ENCODE measurements at places on chromosomes 4 and X.

GRCh38 chr4:152747444-152747843 lies 32.1 kb downstream of the TIGD4 start:
- no peak for DNase-seq

- no peak for DNase-seq
These were observed 34.0 kb upstream of the RNF128 start for GRCh38 chrX:106692425-106693065.

- no peak for DNase-seq
These were observed 611.0 kb downstream of the KCTD8 start for GRCh38 chr4:43837604-43838003.

DNA sequence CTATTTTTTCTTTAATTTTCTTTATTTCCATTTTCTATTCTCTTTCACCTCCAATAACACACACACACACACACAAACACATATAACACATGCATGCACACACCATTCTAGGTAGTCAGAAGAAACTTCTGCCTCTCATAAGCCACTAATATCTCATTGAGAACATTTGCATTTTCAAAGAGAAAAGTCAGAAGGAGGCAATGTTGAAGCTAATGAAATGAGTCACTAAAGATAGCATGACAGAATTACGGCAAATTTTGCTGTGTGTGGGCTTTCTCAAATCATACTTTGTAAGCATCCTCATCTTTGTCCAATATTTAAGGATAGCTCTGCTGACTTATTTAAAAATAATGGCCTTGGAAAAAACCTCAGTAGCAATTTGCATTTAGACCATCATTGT lies 291.3 kb downstream of the GUCY2F start:
- no peak for DNase-seq

DNA sequence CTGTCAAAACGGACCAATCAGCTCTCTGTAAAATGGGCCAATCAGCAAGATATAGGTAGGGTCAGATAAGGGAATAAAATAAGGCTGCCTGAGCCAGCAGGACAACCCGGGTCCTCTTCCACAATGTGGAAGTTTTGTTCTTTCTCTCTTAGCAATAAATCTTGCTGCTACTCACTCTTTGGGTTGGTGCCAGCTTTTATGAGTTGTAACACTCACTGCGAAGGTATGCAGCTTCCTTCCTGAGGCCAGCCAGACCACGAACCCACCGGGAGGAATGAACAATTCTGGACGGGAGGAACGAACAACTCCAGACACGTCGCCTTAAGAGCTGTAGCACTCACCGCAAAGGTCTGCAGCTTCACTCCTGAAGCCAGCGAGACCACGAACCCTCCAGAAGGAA lies 287.8 kb downstream of the RAPGEF2 start:
- DNase-seq: peak; percentile 2

- DNase-seq: no peak
These were observed 9.2 kb upstream of the MED28 start for GRCh38 chr4:17605236-17605635.

DNA sequence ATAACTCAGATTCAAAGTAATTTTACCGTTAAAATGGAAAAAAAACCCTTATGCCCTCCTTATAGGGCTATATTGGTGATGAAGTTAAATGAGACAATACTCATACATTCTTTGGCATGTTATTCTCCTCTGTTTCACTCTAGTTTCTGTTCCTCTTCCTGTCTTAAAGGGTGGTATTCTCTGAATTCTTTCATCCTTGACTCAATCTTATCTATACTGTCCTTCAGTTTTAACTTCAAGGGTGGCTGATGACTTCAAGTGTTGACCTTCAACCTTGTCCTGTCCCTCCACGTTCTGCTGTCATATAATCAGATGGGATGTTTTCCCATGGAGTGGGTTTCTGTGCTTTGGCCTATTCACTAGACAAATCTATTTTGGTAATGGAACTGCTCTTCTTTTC lies 44.0 kb downstream of the ZNF518B start:
- DNase-seq: no peak

DNA sequence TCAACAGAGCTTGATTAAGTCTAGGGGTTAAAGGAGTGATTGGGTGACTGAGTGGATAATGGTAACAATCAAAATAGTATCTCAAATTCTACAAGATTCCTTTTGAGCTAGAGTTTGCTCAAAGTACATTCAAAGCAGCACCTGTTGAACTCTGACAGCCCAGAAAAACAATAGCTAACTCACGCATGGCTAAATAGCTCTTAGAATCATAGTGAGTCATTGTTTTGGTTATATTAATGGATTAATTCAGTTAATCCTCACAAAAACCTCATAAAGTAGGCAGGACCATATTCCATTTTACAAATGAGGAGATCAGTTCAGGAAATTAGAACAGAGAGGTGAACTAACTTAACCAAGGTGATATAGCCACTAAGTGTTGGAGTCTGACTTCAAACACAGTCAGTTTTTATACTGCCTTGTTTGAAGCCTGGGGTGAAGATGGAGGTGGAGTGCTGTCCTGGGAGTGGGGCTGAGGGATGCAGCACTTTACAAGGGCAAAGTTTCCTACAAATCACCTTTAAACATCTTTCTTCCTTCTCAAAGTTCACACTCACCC lies 35.9 kb upstream of the PPM1K start:
- no peak for DNase-seq

GRCh38 chrX:115894087-115894486 lies 276.5 kb upstream of the AGTR2 start:
- no peak for DNase-seq

GRCh38 chr4:132123870-132124623 lies 1025.0 kb upstream of the PCDH10 start:
- DNase-seq: no peak

GRCh38 chr4:1976416-1977352 lies 32.1 kb downstream of the NELFA start:
- DNase-seq: no peak

- DNase-seq: no peak
These were observed 12.9 kb downstream of the STIM2 start for GRCh38 chr4:26873391-26874026.

DNA sequence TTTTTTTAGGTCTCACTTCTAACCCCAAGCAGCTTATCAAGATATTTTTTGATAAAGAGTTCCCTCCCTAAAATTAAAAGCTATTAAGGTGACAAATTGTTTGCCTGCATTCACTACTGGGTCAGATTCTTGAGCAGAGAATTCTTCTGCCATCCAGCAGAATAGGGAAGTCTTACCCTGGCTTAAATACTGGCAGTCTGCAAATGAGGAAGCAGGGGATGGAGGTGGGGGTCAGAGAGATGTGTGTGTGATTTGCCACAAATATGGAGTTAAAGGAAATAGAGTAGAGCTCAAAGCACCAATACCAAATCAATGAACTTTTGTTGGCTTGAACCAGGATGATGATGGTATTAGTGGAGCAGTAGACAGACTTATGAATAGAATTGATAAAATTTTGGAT lies 122.2 kb downstream of the ANXA5 start:
- DNase-seq: no peak

DNA sequence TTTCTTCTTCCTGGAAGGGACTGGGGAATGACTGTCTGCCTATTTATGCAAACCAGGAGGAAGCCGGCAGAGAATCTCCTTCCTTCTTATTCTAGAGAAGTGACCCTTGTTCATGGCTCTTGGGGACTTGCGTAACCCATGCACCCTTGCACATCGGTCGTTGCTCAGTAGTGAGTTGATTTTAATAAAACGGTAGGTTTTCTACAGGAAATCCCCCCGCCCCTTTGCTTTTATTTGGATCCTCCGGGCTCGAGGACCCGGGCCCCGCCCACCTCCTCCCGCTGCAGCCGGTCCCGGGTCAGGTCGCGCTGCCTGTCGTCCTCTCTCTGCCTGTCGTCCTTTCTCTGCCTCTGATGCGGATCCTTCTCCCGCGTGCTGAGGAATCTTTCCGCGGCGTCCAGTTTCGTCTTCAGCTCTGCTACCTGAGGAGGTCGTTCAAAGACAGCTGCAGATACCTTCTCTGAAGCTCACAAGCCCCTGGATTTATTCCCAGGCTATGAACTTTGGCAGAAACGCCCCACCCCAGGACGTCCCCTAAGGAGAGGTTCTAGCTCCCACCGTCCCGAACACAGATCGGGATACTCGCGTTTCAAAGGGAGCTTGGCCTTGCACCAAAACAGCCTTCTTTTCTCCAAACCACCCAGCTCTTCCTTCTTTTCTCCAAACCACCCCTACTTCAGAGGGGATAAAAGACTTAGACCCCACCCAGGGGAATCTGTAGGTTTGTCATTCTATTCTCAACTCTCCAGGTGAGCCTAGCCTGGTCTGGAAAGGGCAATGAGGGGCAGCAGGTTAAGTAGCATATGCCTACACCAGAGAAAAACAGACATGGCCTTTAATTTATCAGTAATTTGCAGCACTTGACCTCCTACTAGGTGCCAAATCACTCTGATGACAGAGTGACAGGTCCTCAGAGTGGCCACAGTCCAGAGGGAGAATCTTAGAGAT lies 7.0 kb downstream of the TNIP3 start:
- DNase-seq: peak; percentile 4

DNA sequence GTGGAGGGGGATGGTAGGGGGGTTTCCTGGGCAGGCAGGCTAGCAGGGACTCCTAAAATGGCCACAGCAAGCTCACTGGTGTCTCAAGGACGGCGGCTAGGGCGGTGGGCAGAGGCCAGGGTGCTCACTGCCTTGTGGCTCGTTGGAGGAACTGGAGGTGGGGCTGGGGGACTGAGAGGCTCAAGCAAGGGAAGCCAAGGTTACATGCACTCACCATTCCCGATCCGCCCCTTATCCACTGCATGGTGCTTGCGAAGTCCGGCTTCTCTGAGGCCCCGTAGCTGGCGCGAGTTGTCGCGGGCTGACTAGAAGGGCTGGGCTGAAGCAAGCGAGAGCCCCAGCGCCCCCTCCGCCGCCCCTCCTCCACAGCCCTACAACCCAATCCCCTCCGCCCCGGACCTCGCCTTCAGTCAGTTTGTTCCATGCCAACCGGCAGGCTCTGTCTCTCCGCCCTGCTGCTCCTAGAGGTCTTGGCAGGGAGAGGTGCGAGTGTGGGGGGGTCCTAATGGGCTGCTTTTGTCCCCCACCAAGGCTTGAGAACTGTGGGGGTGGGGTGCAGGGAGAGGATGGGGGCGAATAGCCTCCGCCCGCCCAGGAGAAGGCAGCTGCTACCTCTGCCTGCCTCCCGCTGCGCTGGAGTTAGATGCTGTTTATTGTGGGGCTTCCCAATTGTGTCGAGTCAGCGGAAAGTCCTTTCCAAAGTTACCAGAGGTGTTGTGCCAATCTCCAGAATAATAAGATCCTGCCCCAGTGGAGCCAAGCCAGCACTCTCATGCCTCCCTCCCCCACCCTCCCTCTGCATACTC lies at the start of gene ARHGEF9:
TSS of gene ARHGEF9 (minus strand) at position 313 of the 806 bp plus-strand sequence. CDS start at position 244, 69 bp downstream.
- DNase-seq: no peak

- DNase-seq: no peak
These were observed 9.2 kb downstream of the WDR1 start for GRCh38 chr4:10107111-10108091.

GRCh38 chr4:168637872-168638756 lies 141.3 kb downstream of the PALLD start:
- DNase-seq: no peak

DNA sequence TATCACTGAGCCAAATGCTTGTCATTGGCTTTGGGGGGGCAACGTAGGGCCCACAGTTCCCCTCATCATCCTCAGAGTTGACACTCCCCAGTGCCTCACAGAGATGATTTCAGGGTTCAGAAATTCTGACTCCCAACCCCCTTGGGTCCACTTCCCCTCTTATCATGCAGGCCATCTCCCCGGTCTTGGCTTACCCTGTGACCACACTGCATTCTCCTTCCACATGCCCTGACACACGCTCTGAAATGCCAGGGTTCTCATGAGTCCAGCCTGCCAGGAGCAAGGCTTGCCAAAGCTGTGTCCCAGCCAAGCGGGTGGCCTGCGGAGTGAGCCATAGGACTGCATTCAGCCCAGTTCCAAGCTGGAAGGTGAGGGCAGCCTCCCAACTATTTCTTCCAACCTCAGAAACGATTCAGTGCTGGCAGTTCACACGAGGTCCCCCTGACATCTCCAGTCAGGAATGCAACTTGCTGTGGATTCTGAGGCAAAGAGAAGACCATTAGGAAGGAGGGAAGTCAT lies 101.2 kb downstream of the SMIM20 start:
- no peak for DNase-seq

DNA sequence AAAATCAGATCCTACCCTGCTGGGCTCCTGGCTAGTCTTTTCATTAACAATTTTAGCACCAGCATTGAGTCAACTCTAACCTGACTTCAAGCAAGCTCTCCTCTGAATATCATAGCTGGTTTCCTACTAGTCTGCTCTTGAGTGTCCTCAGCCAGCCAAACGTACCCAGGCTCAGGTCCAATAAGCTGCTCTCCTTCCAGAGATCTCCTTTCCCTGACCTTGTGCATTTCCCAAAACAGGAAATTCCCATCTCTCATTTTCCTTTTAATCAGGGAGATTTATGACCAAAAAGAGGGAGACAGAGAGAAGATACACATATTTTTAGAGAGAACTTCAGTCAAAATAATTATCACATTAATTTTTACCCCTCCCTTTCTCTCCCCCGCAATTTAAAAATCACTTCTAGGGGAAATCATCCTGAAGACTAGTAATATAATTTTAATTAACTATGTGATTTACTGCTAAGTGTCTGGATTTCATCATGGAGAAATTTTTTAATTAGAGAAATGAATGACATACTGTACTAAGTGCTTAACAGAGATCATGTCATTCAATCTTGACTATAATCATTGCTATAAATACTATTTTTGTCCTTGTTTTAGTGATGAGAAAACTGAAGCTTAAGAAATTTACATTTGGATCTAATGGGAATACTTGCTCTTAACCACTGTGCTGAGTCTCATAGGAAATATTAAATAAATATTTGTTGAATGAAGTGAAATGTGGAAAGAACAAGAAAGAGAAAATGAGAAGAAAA lies 421.7 kb upstream of the INTU start:
- DNase-seq: no peak

- no peak for DNase-seq
These were observed 247.4 kb upstream of the CTSO start for GRCh38 chr4:156201050-156201449.

DNA sequence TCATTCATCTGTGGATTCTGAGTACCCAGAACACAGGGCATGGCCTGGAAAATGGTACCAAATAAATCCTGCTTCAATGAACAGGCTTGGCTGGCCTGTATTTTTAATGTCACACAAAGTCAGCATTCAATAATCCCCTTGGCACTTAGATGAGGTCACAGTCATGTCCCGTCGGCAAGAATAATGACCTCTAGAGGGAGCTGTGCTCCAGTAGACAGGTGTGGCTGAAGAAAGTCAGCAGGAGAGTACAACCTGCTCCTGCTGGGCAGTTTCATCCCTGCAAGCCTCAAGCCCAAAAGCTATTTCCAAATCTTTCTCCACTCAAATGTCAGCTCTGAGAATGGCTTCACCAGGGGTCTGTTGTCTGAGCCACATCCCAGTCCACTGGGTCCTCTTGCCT lies 404.0 kb upstream of the F9 start:
- DNase-seq: peak; percentile 54

Data from T47D (cell line).